Fibroblast of gingiva (primary cell): ENCODE measurements at places on chromosomes 7 and 10.

- DNase-seq = no peak
Observed at GRCh38 chr7:7535691-7536090, at the start of gene COL28A1. COL28A1 (minus strand) TSS chr7:7535873; CDS start chr7:7532875, 2,998 bp downstream.

DNA sequence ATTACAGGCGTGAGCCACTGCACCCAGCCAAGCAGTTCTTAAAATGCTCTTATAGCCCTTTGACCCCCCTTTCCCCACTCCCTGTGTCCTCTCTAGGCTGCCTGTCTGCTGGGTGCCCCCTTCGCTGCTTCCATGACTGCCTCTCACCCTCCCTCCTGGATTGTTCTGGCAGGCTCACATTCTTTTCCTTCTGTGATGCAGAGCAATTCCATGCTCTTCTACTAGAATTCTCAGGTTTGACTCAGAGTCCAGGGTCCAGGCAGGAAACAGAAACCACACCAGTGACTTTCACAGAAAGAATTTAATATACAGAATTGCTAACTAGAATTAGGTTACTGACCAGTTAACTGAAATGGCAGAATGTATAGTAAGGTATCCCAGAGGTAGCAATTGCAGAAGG is 244.8 kb downstream of the BAMBI start:
- DNase-seq = no peak

DNA sequence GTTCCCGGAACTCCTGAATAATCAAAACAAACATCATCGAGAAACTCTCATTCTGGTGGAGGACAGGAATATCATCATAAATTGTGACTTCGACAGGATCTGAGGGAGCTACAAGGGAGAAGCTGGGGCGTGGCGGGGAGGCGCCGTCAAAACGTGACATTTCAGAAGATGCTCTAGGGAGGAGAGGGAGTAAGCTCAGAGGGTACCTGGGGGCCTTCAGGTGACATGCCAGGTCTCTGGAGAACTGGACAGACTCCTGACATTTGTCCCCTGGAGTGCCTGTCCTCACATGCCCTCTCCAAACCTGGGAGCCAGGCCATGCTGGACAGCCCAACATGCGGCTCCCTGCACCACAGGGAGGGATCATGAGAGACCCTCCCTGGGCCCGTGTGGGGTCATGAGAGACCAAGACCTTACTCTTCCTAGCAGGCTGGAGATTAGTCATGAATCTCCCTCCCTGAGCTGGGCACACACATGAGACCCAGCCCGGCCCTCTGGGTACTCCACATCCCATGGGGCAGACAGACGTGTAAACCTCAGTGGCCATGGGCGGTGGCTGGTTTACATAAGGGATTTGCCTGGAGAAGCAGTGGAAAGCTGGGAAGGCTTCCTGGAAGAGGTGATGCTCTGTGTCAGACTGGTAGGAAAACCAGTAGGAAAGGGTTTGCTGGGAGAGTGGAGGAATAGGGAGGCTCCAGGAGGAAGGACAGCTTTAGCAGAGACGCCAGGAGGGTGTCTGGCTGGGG is 81.0 kb downstream of the MYL10 start:
- DNase-seq = no peak

- no peak for DNase-seq
Observed at GRCh38 chr7:4689668-4690067, 7.6 kb downstream of the FOXK1 start.

- DNase-seq = no peak
Observed at GRCh38 chr7:135353832-135354231, 120.2 kb downstream of the STRA8 start.

DNA sequence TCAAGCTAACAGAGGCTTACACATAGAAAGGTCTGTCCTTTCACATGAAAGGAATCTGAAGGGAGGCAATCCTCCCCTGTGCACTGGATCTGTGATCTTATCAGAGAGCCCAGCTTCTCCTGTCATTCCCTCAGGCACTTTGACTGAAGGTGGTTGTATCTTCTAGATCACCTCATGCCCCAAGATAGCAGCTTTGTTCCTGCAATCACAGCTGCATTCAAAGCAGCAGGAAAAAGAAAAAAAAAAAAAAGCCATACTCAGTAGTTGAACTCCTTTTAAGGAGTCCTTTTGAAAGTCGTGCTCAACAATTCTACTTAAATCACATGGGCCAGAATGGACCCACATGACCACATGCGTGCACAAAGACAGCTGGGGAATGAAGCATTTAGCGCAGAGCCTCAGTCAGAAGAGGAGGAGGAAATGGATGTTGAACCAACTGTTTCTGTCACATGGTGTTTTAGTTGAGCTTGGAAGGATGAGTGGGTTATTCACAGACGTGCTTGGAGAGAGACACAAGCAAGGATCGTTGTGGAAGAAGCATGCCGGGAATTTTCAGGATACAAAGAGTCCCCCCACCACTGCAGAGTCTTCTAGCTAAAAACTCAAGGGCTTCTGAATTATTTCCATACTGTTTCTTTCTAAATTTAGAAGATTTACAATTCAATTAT is 13.0 kb upstream of the PFKP start:
- no peak for DNase-seq

GRCh38 chr7:14394786-14395185 is 405.3 kb upstream of the ETV1 start:
- DNase-seq = no peak

GRCh38 chr7:150801946-150802771 is 1.6 kb downstream of the TMEM176A start:
- DNase-seq = no peak

- peak; percentile 93 for DNase-seq
Observed at GRCh38 chr10:102691285-102692066, 22.7 kb downstream of the ARL3 start.

DNA sequence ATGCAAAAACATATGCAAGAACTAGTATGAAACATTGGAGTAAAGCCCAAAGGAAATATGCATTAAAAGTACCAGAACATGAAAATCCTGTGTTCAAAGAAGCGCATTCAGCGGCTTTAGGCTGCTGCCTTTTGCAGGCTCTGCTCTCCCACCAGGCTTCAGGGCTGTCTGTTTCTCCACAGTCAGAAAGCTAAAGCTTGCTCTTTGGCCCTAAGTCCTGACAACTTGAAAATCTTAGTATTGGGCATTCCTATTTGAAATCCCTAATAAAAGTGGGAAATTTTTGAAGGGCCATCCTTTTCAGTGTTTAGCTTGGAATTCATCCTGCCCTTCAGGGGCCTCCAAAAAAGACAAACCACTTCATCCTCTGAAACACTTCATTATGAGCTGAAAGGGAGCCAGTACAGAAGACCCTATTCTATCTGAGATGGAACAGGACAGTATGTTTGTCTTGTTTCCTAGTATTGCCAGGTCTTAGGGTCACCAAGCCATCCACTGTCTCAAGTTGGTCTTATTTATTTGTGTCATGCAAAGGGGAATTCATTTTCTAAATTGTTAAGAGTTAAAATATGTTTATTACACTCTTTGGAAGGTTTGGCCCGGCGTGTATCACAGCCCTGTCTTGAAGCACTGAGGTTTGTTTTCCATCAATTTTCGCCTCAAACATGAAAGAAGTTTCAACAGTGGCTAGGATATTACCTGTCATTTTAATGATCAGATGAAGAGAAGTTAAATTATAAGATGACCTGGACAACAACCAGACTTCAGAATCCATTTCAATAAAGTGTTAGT is 326.3 kb upstream of the BMPER start:
- DNase-seq = no peak

- DNase-seq = peak; percentile 73
Observed at GRCh38 chr7:100489824-100490223, 6.1 kb downstream of the NYAP1 start.

GRCh38 chr10:35765996-35766395 is 123.9 kb upstream of the FZD8 start:
- DNase-seq = no peak

DNA sequence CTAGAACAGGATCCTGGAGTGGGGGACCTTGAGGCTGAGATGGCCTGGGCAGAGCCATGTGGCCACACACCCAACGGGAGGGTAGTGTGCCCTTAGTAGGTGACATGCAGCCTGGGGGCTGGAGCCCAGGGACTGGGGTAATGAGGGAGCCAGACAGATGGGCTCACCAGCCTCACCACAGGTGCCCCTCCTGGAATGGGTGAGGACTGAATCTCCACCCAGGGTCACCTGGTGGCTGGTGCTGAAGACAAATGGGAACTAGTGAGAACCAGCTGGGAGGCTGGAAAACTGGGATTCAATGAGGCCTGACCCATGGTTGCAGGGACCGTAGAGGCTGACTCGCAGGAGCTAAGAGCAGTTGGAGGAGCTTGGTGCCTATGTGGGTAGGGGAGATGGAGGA is 6.1 kb downstream of the ZP3 start:
- DNase-seq = no peak

DNA sequence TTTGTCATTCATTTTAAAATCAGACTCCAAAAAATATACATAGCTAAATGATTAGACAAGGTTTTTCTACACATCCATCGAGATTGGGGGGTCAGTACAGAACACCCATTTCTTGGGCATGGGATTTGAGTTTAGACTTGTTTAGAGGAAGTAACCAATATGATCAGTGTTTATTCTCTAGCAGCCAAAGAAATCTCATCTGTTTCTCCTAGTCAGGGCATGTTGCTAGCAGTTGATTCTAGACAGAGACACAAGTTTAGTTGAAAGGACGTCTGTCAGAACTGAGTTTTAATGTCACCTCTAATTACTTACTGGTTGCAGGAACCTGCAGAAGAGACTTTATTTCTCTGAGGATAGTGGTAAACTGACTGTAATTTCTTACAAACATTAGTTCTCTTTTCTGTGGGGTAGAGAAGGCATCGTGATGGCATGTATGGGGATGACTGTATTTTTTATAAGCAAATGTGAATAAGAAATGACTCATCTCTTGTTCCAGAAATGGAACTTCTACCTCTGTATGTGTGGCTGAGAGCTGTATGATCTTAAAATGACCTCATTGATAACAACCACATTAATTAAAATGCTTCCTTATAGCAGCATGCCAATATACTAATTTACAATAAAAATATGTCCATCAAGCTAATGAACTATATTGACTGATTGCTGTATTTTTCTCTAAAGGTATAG is 30.6 kb upstream of the RHOBTB1 start:
- no peak for DNase-seq
